Fibroblast of skin of right quadriceps (primary cell): ENCODE measurements at places on chromosomes 4 and X.

GRCh38 chr4:159400558-159401225 lies 297.8 kb downstream of the RAPGEF2 start:
- peak; percentile 90 for DNase-seq

GRCh38 chrX:30795981-30796958 lies 92.8 kb downstream of the TAB3 start:
- DNase-seq, result no peak

GRCh38 chr4:182318256-182318655 lies 75.1 kb downstream of the TENM3 start:
- peak; percentile 32 for DNase-seq

- no peak for DNase-seq
Observed at GRCh38 chrX:96722781-96723180, 38.1 kb downstream of the DIAPH2 start.

DNA sequence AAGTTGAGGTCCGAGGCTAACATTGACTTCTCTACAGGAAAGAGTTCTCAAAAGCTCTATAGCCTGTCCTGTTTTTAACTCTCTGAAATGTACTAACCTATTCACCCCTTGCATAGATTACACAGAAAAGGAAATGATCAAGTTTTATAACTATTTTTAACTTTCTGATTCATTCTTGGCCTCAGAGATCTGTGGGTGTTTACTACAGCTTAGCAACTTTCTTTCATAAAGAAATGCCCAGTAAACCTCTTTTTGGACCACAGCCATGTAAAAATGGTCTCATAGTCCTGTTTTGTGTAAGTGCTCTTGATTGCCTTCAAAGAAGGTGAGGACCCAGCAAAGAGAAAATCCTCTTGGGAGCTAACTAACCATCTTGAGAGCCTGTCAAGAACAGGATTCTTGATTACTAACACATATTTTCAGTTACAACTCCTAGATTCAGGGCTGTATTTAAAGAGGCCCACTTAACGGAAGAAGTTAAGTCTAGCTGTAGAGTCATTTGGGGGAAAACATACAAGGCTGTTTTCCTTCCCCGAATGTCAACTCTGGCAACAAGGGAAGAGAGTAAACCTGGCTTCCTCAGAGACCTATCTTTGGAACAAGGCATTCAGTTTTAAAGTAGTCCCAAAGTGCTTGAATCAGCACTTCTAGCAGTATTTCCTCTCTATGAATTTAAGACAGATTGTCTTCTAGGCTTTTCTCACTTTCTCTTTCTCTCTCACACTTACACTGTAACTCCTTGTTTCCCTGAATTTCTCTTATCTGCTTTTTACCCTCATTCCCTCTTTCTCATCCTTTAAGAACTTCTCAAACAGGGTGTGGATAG lies 78.2 kb downstream of the IL21 start:
- DNase-seq, result peak; percentile 61

DNA sequence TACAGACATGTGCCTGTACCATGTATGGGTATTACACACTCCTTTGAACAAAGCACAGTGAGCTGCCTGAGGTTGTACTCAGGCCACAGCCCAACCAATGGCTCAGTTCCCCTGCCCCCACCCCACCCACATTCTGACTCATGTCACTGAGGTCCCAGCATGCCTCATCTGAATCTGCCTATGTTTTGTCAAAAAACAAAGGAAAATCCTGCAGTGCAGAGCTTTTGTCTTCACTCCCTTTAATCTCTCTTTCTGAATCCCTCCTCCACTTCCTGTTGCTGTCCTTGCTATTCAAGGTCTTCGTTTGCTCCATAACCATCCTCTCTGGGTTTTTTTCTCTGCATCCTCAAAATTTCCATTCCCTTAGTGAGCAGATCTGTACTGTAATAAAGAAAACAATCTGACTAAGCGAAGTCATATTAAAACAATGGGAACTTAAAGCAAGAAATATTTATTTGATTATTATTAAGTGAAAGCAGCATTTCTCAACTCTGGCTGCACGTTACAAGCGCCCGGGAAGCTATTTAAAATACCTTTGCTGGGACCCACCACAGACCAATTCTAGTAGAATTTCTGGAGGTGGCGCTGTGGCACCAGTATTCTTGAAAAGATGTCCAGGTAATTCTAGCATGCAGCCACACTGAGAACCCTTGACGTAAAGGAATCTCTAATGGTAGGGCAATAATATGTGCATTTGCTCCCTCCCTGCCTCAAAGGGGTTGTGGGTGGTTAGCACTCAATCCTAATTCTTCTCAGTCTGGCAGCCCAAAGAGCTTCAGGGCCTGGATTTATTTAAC lies 8.7 kb downstream of the GUCY2F start:
- peak; percentile 55 for DNase-seq

DNA sequence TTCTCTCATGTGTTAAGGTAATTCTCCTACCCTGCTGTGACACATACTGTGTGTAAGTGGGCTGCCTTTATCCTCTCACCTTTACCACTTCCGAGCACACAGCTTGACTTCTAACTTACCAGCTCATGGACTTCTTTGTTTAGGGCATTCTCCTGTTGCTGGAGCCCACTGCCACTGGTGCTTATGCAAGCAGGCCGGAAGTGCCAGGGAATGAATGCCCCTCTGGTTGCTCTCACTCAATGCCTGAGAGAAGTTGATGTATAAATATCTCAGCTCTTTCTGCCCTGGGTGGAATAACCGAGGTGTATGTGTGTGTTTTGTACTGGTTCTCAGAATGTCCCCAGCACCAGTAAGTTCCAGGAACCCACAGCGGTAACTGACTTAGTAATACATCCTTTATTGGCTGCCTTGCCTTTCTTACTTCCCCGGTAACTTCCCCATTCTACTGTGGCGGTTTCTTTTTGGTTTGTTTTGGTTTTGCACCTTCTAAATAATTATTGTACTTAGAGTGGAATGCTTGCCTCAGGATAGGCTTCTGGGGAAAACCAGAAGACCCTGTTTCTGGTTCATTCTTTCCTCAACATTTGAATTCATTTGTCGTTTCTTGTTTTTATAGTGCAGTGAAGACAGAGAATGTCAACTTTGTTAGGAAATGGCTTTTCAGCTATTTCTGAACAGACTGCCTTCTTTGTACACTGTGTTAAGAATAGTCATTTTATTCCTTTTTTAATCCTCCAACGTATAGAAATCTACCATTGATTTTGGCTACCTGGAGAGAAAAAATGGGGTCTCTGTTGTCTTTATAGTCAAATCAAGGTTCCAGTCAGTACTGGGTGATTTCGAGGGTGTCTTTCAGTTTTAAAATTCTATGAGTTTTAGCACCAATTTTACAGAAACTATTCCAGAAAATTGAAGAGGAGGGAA lies 45.4 kb downstream of the CXorf58 start:
- DNase-seq, result no peak
